ENCODE measurements at places on chromosomes 16 and 17. TPM values are rescaled to one million over a fixed set of nuclear protein-coding genes. Genes with fewer than 3 reads are reported as not detected.

The SCGB1C2 gene
- total RNA-seq = not detected

The HASPIN gene
- 4.1 TPM for total RNA-seq

The MYLK3 gene
- total RNA-seq = 0.32 TPM

The C17orf100 gene
- total RNA-seq = 0.59 TPM

The PPY gene
- not detected for total RNA-seq

All from smooth muscle cell of the umbilical artery (primary cell).